ENCODE measurements at places on chromosomes 12 and 14. TPM values are rescaled to one million over a fixed set of nuclear protein-coding genes. Genes with fewer than 3 reads are reported as not detected.

CATSPERB gene
- not detected for total RNA-seq

TMEM121 gene
- total RNA-seq: 8.0 TPM

INSM2 gene
- total RNA-seq: not detected

TMBIM4 gene
- total RNA-seq: 69.2 TPM

- no peak for DNase-seq
These were observed 115.2 kb upstream of the PELI2 start for GRCh38 chr14:56002876-56003625.

DNA sequence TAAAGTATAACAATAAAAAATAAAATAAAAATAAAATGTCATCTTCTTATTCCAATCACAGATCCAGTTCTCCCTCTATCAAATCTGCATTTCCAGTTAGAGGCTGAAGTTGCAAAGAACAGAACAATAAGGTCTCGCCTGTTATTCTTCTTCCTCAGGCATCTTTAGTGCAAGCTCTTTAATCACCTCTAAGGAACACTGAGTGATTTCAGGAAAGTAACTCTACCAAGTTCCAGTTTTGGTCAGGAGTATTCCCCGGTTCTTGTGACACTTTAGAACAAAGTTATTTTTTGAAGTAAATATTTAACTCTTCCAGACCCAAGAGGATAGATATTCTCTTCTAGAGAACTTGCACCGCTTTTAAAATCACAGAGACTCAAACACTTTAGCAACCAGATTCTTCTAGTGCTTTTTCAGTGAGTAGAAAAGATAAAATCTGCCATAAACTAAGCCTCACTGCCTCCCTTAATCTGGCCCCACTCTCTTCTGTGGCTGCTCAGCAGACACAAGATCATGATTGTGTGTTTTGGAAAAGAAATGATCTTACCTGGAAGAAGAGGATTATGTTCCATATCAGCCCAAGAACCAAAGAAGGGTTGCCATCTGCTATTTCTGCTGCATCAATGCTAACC, 57.9 kb upstream of the DICER1 start:
- no peak for DNase-seq

- DNase-seq: no peak
These were observed 20.5 kb downstream of the RAP1B start for GRCh38 chr12:68631227-68631626.

DNA sequence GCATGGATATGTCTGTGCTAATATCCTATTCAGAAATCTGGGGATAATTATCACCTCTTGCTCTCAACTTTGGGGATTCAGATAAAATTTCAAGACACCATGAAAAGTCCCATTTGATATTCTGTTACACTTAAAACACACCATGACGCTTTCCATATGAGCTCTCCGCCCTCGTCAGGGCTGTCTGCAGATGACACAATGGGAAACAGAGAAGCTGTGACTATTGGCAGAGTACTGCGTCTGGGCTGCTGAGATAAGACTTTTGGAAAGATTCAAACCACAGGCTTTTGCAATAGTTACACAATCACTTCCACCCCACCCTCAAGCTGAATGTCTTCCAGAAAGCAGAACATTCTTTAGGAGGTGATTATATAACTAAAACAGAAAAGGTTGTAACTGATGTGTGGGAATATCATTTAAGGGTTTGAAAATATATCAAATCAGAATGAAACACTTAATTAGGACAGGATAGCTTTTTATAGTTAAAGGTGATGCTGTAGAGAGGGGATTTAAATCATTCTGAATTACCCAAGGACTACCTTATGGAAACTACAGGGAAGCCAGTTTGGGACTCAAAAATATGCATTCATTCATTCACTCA, 75.3 kb upstream of the TMPO start:
- peak; percentile 98 for DNase-seq

All from fibroblast of lung (primary cell).